ENCODE measurements at places on chromosomes 2 and 18. TPM values are rescaled to one million over a fixed set of nuclear protein-coding genes. Genes with fewer than 3 reads are reported as not detected.
A peak's percentile ranks its signal among the peaks of the same experiment; 100 is the strongest.

DNA sequence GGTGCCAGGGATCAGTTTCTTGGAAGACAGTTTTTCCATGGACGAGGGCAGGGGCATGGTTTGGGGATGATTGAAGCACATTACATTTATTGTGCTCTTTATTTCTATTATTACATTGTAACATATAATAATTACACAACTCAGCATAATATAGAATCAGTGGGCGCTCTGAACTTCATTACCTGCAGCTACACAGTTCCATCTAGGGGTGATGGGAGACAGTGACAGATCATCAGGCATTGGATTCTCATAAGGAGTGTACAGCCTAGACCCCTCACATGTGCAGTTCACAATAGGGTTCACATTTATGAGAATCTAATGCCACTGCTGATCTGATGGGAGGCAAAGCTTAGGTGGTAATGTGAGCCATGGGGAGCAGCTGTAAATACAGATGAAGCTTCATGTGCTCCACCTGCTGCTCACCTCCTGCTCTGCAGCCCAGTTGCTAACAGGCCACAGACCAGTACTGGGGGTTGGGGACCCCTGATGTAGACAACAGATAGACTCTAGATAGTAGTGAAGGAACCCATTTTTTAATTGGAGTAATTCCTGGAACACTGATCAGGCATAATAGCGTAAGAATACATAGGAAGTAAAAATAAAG lies 41.5 kb upstream of the MC4R start:
- DNase-seq: no peak

DNA sequence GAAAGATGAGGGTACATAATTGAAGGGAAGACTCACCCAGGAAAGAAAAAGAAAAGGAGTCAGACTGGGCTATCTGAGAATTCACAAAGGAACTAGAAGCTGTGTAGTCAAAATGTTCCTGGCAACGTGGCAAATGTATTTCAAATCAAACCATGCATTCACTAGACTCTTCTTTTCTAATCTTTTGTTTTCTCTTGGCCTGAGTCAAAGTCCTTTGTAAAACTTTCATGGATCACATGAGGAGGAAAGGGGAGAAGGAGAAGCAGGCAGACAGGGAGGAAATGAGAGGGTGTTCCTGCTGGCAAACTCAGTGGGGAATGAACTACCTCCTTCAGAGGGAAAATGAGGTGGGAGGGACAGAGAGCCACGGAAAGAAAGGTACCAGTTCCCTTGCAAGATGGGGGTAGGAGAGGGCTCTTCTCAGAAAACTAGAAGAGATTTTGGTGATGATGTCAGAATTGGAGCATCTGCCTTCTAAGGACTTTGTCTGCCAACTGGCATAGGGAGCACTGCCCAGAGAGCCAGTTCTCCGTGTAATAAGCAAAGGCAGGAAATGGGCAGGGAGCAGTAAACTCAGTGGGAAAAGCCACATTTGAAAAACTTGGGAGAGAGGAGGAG lies 51.4 kb downstream of the SLC8A1 start:
- no peak for DNase-seq

DNA sequence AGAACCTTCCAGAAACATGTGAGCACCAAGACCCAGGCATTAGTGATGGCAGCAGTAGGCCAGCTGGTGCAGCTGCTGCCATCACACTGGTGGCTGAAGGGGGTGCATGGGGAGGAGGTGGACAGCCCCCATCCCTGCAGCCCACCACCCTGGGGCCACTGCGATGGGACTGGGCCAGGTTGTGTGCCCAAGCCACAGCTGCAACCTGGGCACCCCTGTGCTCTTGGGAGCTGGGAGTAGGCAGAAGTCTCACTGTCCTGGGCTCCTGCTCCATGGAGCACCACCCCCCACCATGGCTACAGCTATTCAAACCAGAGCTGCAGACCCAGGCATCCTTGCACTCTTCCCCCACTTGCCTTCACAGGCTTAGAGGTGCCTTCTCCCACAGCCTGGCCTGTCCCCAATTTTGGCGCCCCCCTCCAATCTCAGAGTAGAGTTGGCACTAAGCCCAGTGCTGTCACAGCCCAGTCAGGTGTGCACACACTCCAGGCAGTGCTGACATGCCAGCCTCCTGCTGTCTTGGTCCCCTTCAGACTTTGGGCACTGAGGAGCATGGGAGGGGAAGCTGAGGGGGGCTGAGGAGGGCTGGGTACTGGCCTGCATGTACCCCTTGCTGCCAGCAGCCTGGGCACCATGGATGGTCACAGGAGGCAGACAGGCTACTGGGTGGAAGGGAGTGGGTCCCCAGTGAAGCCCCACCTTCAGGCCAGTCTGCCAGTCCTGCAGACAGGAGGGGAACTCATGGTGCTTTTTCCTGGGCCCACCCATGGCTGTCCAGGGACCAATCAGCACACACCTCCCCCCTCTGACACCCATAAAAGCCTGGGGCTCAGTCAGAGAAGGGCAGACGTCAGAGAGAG lies 67.1 kb downstream of the CYP26B1 start:
- no peak for DNase-seq

DNA sequence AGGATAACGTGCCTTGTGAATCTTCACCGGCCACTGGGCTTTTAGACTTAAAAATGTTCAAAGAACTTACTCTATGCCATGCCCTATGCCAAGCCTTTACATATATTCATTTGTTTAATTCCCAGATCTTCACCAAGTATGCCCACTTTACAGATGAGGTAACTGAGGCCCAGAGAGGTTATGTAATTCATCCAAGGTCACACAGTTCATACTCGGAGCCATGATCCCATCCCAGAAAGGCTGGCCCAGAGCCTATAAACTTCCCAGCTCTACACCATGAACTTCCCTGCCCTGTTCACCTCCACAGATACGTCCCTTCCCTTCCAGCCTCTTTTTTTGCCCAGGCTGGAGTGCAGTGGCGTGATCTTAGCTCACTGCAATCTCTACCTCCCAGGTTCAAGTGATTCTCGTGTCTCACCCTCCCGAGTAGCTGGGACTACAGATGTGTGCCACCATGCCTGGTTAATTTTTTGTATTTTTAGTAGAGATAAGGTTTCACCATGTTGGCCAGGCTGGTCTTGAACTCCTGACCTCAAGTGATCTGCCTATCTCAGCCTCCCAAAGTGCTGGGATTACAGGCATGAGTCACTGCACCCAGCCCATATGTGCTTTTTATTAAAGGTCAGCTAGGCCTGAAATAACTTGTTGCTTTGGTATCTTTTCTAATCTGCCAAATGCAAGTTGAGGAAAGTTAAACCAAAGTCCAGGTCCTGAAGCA lies 44.1 kb downstream of the MTHFD2 start:
- no peak for DNase-seq

DNA sequence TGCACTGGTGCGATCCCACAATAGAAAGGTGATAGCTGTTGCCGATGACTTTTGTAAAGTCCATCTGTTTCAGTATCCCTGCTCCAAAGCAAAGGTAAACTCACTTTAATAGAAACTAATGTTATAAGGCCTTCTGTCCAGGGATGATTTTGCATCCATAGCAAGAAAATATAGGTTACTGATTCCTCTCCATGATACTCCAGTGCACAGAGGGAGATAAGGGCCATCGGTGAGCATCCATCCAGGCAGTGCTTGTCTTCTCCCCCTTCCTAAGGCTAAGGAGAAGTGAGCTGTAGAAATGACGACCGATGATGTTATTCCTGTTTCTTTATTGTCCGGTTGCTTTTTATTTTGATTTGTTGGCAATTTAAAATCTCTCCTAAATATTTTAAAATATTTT lies 32.1 kb downstream of the COX7A2L start:
- DNase-seq: no peak

GRCh38 chr2:204625135-204625534 lies 79.9 kb downstream of the PARD3B start:
- no peak for DNase-seq

The NT5DC4 gene
- polyA plus RNA-seq: not detected

The HOXD8 gene
- polyA plus RNA-seq: not detected

The PLCD4 gene
- 4.7 TPM for polyA plus RNA-seq

The REEP1 gene
- 0.10 TPM for polyA plus RNA-seq

DNA sequence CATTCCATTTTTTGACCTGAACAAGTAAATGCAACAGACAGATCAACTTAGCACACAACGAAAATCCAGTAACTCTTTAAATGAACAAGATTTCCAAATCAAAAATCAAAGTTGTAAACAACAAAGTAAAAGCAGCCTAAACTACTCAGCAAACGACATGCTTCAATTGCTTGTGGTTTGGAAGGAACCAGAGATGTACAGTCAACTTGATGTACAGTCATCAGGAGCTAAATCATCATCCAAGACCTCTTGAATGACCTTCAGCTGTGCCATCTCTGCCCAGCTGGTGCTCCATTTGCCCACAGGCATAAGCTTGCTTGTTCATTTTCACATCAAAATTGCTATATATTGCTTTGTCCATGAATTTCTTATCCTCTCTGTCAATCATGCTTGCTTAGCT lies 109.8 kb downstream of the UPP2 start:
- no peak for DNase-seq

GRCh38 chr2:220493871-220494525 lies 866.6 kb downstream of the SLC4A3 start:
- DNase-seq: no peak

DNA sequence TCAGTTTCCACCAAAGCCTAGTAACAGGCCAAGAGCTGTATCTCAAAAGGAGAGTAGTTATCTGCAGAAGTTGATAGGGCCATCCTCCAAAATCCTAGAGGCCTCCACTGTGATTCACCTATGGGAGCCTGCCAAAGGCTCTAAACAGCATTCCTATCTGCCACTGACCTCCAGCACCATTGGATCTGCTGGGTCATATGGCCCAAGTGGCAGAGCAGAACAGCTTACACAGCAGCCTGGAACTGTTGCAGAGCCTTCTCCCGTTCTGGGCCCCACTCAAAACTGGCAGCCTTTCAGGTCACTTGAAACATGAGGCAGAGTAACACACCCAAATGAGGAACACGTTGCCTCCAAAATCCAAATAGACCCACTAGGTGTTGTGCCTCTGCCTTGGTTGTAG lies 345.2 kb upstream of the RND3 start:
- no peak for DNase-seq

The TRIM54 gene
- polyA plus RNA-seq: 0.05 TPM

The GALNT14 gene
- polyA plus RNA-seq: not detected

DNA sequence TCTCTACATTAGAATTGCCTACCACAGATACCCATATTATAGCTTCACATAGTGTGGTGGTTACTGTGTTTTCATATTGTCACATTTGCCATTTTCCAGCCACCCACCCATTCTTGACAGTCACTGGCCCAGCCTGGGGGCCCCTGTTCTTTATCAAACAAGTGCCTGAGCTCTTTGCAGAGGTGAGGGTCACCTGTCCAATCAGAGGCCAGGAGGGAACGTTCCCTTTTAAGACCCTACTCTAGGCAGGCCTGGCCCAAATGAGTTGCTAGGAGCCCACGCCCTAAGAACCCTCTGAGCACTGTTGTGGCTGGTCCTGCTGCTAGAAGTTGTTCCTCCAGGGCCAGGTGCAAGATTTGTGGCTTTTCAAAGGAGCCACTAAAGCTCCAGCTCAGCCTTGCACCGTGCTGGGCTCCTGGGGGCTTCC lies 5.2 kb downstream of the IL37 start:
- DNase-seq: no peak

The C1QL2 gene
- polyA plus RNA-seq: not detected

The FOXI3 gene
- not detected for polyA plus RNA-seq

The CSRNP3 gene
- polyA plus RNA-seq: 0.25 TPM

The COL4A4 gene
- polyA plus RNA-seq: 0.05 TPM

The AFF3 gene
- polyA plus RNA-seq: 17.9 TPM

- no peak for DNase-seq
These were observed 23.6 kb upstream of the RBM44 start for GRCh38 chr2:237774811-237775553.

DNA sequence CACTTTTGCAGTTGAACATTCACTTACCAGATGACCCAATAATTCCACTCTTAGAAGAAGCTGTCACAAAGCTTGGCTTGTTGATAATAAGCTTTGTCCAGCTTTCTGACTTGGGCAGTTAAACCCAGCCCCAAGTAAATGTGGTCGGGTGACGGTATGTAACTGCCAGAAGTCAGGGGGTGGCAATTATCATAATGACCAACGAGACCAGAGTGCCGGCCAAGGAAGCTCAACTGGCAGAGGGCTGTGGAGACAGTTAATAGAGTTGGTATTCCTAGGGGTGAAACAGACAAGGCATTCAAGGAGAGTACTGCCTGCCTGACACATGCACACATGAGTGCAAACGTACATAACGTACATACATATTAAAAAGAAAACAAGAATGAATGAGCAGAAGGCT lies 116.7 kb downstream of the EIPR1 start:
- no peak for DNase-seq

The HOXD12 gene
- polyA plus RNA-seq: not detected

- DNase-seq: peak; percentile 82
These were observed 218.4 kb downstream of the CDH20 start for GRCh38 chr18:61551586-61551985.

The C2orf72 gene
- polyA plus RNA-seq: 0.02 TPM

DNA sequence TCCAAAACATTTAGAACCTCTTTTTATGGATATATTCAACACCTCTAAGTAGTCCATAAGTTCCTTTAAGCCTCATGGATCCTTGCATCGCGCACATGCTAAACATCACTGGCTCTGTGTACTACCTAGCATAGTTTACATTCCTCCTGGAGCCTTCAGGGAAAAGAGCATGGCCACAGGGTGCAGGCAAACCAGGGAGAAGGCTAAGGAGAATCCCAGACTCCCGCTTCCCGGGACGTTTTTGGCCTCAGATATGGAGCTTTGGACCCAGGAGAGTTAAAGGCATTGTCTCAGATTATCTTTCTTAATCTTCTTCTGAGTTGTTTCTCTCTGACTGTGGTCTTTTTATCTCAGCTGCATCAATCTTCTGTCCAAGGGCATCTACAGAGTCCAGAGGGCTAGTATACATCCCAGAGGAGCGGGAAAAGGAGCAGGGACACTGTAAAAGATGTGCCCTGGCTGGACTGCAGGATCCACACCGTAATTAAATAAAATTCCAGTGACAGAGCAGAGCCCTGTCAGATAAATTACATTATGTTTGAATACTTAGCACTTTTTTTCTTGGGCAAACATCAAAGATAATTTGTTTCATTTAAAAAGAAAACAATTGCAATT lies 36.9 kb downstream of the RIT2 start:
- no peak for DNase-seq

The REG1A gene
- not detected for polyA plus RNA-seq

The ASTL gene
- not detected for polyA plus RNA-seq

DNA sequence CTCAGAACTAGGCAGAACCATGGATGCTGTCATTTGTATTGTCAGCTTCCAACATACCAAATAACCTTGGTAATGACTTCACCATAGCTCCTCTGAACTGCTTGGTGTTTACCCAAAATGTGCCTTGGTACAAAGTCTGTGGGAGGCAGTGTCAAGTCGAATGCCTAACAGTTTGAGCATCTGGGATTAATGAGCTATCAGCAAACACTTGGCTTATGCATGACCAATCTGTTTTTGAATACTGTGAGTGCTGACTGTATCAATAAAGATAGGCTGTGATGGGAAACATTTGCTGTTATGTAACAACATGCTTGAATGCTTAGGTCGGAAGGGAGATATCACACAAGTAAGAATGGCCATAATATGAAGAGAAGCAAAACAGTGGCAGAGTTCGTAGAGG lies 455.4 kb downstream of the CMPK2 start:
- no peak for DNase-seq

DNA sequence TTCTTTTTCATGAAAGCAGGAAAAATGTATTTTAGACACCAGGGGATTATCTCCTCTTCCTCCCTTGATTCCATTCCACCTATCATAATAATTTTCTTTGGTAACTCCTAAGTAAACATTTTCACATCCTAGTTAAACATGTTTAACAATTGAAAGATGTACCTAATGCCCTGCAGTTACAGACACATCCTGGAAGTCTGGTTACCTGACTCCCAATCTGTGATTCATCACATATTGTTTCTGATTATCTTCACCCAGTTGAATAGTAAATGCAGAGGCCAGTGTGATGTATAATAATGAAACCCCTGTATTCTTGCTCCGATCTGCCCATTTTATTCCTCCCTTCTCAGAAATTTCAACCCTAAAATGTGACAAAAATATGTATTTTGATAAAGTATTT lies 1237.6 kb upstream of the LRRTM1 start:
- no peak for DNase-seq

The LINC00305 gene
- polyA plus RNA-seq: not detected
